Adipocyte (in vitro differentiated cells): ENCODE measurements at places on chromosomes 4 and X.

DNA sequence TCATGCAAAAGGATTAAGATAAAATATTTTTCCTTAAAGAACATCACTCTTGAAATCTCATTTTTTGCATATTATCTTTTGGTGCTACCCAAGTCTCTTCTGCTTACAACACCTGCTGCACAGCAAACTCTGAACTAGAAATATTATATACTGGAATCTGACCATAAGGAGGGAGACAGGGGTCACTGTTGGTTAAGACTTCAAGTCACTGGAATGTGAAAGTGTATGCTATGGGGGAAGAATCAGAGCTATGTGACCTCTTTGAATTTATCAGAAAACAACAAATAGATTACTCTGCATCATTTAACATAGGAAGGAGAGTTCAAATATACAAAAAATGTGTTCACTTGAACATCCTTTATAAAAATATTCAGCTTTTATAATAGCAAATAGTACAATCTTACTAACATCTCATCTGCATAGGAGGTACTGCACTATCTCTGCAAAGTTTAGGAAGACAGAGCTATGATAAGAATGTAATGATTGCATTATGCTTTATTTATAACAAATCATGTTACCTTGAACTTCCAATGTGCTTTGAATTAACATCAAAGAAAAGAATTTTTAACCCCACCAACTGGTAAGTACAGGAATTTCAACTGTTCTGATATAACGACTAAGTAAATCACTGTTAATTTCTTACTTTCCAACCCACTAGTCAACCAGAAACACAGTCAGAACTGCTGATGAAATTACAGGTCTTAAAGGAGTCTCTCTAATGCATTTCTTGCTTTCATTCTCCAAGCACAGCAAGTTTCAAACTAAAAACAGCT is 69.8 kb downstream of the ZNF827 start:
- peak; percentile 41 for DNase-seq

DNA sequence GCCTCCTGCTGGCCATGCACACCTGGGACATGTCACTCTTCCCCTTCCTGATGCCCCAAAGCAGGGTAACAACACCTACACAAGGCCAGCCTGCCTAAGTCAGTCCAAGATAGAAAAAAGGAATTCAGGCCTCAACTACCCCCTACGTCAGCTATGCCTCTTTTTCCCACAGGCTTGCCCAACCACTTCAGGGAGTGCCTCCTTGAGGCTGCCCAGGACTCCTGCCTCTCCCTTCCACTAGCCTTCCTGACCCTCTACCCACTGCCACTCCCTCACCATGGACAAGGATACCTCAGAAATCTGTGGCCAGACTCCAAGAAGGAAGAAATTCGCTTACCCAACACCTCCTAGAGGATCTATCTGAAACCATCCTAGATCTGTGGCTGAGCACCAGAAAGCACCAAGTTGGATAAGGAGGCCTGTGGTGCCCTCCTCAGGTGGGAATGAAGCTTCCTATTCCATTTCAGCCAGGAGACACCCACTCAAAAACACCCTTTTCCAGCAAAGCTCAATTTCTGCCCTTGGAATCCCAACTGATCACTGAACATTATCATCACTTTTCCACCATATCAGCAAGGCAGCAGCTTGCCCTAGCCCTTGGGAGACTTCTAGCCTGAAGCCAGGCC is 1.8 kb downstream of the KDM5C start:
- DNase-seq, result peak; percentile 34

DNA sequence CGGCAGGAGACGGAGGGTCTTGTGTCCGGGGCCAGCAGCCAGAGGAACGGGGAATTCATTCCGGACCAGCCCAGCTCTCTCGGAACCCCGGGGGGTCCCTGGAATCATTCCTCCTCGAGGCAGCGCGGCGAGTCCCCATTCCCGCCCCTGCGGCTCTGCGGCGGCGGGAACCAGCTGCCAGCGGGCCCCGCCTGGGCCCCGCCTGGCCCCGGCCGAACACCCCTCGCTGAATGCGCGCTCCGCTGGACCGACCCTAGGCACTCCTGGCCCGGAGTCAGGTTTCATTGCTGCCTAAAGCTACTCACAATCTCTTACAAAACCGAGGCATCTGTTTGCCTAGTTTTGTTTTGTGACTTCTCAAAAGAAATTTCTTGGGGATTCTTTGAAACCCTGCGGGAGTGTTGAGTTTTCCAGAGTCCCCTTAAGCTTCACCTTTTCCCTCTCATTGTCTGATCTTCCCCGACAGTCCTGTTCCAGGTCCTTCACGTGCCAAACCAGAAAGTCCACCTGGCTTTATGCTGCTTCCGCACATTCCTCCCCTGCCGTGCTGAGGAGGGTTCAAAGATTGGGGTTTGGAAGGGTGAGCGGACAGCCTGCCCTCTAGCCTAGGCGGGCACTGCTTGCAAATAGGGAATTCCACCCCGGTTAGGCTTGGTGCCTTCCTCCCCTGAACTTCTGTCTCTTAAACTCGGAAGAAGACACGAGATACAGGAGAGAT is 789 bp downstream of the ARHGAP10 start:
- DNase-seq, result peak; percentile 80

- DNase-seq, result no peak
These were observed 121.1 kb upstream of the ATP6AP2 start for GRCh38 chrX:40459571-40460158.

DNA sequence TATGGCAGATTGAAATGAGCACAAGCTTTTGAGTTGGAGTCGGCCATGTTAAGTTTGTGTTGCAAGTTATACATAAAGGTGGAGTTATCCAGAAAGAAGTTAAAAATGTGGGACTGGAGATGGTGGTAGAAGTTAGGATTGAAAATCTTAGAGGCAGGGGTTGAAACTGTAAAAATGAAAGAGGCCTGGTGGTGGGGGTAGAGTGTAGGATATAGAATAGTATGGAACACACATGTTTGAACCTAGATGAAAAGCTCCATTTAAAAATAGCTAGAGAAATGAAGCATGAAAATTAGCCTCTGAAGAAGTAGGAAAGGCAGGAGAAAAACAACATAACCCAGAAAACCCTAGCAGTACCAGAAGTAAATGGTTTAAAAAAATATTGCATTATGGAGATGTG is 131.8 kb upstream of the ENPEP start:
- DNase-seq, result peak; percentile 48

GRCh38 chr4:165184220-165184619 is 23.1 kb upstream of the KLHL2 start:
- no peak for DNase-seq

DNA sequence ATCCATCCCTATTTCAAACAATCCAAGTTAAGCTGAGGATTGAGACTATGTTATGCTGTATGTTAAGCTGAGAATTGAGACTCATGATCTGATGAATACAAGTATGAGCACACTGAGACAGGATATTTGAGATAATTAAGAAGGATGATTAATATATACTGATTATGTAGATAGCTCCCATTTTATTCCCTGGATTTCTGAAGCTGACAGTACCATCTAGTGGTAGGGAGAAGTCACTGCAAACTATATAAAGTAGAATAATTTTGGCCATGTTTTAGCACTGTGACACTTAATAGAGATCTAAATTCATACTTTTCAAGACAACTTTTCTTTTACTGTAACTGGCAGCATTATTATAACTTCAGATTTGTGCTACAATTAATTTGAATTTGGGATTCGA is 63.8 kb upstream of the HPRT1 start:
- DNase-seq, result peak; percentile 46
